ENCODE measurements at places on chromosomes 6 and 20.

DNA sequence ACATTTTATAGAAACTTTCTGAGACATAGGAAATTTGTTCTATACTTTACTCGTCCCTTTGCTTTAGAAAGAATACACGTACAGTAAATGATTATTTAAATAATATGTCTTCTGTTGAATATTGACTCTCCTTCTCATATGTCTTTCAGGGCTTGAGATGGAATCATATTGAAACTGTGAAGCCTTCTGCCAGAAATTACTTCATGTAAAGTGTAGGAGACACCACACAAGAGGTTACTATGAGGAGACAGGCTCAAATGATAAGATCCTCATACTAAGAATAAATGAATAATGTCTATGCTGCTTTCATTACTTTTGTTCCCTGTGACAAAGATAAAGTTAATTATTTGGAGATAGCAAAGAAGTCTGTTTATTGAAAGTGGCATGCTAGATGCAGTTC is 1240.3 kb upstream of the MAP3K7 start:
- DNase-seq: no peak

- no peak for DNase-seq
These were observed 36.4 kb upstream of the ADGRF4 start for GRCh38 chr6:47661960-47662359.

DNA sequence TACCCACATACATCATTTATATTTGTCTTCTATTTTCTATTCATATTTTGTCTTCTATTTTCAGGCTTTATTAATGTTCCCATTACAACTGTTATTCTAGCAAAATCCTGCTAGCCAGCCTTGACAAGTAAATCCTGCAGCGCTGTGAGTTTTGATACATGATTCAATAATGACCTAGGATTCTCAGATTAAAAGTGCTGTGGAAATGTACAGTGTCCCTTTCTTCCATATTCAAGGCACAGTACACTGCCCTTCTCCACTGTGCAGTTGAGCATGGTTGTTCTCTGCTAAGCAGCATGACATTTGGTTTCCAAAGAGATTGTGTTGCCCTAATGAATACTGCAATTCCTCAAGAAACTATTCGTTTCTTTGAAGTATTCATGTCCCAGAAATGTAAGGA is 5.8 kb upstream of the HEY2 start:
- DNase-seq: no peak

GRCh38 chr6:63558278-63558677 is 14.0 kb upstream of the LOC128125822 start:
- DNase-seq: no peak

- no peak for DNase-seq
These were observed 126.7 kb upstream of the NEDD9 start for GRCh38 chr6:11358904-11359830.

- DNase-seq: no peak
These were observed 32.8 kb downstream of the FAM8A1 start for GRCh38 chr6:17632934-17633333.

DNA sequence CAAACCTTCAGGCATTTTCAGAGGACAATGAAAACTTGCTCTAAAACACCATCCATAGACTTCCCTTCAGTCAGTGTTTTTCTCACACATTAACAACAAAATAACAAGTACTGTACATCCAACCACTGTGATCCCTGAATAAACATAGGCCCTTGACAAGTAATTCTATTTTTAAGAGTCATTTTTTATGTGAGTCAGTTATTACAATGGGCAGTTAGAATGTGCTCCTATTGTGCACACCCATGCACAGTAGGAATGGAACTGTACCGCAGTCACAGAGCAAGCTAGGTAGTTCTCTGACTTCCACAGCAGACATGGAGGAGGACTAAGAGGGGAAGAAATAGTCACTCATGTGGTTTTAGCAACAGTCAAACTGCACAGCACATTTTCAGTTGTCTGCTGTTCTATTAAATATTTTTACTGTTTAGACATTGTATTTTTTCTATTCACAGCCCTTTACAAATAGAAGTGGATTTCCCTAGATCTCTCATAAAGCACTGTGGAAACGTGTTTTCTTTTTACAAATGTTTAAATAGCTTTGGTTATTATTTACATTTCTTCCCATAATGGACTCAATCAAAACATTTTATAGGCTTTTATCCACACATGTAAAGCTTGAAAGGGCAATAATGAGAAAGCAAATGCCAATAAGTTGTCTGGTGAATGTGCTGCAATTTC is 100.4 kb downstream of the JAG1 start:
- no peak for DNase-seq

GRCh38 chr6:6484681-6485080 is 103.8 kb upstream of the LY86 start:
- DNase-seq: no peak

DNA sequence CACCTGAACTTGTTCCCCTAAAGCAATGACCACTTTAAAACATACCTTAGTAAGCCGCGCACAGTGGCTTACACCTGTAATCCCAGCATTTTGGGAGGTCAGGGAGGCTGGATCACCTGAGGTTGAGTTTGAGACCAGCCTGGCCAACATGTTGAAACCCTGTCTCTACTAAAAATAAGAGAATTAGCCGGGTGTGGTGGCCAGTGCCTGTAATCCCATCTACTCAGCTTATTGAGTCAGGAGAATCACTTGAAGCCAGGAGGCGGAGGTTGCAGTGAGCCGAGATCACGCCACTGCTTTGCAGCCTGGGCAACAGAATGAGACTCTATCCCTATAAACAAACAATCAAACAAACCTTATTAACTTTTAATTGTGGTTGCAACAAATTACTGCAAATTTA is 1.6 kb upstream of the RAET1E start:
- no peak for DNase-seq

GRCh38 chr6:100344761-100345160 is 120.0 kb downstream of the SIM1 start:
- DNase-seq: no peak

- no peak for DNase-seq
These were observed 73.6 kb downstream of the RSPH3 start for GRCh38 chr6:158926414-158926813.

DNA sequence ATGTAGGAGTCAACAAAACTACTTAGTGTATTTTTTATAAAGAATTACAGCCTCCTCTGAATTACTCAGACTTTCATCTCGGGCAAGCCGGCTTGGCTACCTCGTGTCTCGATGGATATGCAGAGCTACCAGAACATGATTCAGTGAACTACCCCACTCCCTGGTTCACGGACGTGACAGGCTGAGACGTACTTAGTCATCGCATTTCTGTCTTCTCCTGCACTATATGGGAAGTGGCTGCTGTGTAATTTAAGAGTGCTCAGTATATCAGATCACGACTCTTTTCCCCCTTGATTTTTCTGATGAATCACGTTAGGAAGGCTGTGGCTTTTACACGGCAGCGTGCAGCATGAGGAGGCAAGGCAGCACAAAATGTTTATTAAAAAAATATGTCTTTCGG is 302.7 kb upstream of the ZFP64 start:
- DNase-seq: peak; percentile 2

DNA sequence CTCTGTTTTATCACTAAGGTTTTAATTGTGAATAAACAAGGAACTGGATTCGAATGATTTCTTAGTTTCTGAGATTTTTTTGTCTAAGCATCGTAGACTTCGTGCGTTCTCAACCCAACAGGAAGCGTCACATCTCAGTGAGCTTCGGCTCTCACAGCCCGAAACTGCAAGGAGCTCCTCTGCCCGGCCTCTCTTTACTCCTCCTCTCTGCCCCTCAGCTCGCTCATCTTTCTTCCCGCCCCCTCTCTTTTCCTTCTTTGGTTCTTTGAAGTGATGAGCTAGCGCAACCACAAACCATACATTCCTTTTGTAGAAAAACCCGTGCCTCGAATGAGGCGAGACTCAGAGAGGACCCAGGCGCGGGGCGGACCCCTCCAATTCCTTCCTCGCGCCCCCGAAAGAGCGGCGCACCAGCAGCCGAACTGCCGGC is 480 bp upstream of the NT5E start:
- peak; percentile 39 for DNase-seq

DNA sequence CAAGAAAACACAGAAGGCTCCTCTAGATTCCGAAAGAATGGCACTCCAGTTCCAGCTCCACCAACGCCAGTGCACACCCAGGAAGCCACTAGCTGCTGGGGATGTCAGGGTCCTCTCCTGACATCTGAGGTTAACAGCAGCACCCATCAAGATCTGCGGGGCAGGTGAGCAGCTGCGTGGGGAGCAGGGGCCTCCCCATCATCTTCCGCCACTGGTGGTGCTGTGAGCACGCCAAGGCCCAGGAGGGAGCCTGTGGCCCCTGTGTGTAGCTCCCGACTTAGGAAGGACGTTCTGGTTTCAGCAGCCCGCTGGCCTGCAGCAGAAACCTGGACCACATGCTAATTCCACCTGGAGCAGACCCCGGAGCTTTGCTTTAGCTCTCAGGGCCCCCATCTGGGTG is 386.2 kb downstream of the TAF4 start:
- no peak for DNase-seq

GRCh38 chr6:139533171-139533570 is 158.7 kb upstream of the CITED2 start:
- no peak for DNase-seq

DNA sequence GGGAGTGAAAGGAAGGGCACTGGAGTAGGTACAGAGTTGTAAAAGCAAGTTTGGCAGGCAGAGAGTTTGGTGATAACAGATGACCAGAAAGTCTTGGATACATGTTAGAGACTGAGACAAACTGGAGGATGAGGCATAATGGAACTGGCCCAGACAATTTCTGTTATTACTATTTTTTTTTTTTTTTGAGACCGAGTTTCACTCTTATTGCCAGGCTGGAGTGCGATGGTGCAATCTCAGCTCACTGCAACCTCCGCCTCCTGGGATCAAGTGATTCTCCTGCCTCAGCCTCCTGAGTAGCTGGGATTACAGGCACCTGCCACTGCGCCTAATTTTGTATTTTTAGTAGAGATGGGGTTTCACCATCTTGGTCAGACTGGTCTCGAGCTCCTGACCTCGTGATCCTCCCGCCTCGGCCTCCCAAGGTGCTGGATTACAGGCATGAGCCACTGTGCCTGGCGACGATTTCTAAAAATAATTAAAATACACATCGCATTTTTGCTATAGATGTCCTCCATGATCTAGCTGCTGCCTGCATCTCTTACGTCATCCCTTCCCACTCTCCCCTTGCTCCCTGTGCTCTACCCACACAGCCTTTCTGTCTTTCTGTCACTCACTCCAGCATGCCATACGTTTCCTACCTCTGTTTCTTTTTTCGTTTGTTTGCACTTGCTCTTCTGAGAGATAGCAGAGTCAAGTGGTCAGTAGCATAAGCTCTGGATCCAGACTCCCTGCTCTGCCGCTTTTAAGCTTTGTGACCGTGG is 23.5 kb downstream of the MAPK14 start:
- DNase-seq: no peak

DNA sequence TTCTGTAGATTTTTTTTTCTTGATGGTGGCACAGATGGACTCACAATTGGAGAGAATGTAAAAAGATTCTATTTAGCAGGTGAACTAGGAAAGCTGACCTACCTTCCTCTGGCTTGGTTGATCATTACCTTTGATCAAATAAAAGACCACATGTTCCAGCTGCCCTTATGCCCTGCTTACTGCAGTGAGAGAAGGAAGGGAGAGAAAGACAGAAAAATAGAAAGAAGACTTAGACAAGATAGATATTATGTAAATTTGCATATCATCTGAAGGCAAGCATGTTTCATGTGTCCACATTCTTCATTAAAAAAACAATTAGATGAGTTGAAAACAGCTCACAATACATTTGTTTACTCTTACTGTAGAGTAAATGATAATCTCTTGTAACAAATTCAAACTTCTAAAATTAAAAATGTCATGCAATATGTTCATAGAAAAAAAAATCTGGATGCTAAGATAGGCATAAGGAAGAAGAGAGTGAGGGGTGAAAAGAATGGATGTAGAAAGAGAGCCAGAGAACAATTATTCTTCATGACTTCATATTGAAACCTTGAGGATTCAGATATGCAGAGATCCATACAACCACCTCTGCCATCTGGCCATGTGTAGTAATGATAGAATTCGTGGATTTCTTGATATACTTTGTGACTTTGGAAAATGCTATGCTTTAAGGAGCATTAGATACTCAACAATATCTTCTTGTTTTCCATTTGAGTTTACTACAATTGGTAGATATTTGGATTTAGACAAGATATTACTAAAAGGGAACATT is 71.7 kb downstream of the RFX6 start:
- DNase-seq: no peak

DNA sequence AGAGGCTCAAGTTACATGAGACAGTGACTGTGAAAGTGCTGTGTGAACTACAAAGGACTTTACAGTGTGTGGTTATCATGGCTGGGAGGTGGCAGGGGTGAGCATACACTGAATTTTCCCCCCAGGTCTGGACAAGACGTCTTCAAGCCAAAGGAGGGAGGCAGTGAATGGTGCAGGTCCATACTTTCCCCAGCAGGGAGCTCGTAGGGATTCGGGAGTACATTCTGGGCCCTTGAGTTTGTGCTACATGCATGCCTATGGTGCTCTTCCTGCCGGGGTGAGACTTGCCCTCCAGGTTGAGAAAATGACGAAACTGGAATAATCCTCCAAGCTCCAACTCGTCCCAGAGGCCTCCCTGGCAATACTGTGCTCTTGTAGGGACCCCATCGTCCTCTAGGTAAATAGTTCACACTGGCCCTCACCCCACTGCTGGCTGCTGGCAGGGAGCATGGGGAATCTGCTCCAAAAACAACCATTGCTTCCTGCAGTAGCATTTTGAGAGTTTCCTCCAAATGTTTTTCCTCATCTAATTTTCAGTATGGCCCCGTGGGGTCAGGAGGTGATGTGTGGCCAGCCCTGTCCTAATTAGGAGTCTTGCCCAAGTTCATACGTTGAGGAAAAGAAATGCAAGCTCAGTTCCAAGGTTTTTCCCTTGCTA is 57.6 kb downstream of the ZNF831 start:
- DNase-seq: no peak

GRCh38 chr20:25659999-25660398 is 36.2 kb upstream of the NANP start:
- no peak for DNase-seq

DNA sequence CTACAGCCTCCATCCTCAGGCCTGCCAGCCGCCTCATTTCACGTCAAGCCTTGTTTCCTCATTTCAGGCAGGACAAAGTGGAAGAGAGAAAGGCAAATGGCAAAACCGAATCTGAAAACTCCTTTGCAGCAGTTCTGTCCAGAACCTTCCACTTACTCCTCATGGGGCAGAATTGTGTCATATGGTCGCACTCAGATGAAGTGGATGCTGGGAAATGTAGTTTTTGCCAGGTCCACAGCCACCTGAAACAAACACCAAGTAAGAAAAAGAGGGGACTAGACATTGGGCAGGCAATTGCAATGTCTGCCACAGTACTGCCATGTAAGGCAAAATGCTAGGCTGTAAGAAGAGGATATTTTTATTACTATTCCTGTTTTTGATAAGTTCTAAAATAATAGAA is 44.9 kb downstream of the ISM1 start:
- DNase-seq: no peak

DNA sequence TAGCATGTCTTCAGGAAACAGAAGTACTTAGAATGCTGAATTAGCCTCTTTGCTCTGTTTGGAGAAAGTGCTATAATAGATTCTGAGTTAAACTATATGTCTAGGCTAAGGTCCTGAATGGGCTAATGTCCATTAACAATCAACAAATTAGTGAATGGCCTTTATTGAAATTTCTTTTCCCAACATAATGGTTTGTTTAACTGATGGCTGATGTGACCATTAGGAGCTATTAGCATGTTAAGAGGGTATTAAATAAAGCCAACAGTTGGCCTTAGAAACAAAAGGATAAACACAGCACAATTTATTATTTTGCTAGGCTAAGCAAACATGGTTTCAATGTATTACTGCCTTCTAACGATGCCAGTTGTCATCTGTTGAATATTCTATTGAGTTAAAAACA is 234.3 kb upstream of the HS3ST5 start:
- no peak for DNase-seq

GRCh38 chr6:123480986-123481385 is 155.8 kb downstream of the TRDN start:
- no peak for DNase-seq

Measured in activated gamma-delta T cell treated with anti-CD3 and anti-CD28 coated beads, Interleukin-2, amount 50 U/mL, for 16 hours (primary cell).